ENCODE measurements at places on chromosomes 3 and 15.

DNA sequence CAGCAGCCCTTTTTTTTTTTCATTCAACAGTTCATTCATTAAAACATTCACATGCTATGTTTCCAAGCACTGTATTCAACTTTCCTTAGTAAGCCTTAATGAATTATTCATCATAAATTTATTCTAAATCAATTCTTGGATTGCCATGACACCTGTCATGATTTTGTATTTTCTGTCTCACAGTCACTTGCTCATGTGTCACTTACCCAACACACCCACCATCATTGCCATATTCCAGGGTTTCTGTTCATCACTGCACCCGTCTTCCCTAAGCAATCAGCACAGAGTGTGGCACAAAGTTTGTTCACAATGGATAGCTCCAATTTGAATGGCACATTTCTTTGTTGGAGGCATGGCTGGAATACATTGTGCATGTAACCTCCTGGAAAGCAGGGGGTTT lies 27.2 kb downstream of the CPNE4 start:
- no peak for DNase-seq

DNA sequence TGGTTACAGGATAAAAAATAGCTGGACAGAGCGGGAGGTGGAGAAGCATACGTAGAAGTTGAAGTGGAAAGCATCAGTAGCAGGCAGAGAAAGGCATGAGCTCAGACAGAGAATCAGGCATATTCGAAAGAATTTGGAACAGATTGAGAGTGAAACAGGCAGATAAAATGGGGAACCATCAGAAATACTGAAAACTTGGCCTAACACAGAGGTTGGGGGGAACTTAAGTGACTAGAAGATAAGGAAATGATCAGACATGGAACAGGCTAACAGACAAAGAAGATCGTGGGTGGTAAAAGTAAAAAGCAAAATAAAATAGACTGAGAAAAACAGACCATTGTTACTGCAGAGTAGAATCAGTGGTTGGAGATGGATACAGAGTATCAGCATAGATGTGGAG lies 32.9 kb downstream of the GTF2E1 start:
- no peak for DNase-seq

- DNase-seq: no peak
Observed at GRCh38 chr15:84813435-84813834, 3.7 kb upstream of the ALPK3 start.

DNA sequence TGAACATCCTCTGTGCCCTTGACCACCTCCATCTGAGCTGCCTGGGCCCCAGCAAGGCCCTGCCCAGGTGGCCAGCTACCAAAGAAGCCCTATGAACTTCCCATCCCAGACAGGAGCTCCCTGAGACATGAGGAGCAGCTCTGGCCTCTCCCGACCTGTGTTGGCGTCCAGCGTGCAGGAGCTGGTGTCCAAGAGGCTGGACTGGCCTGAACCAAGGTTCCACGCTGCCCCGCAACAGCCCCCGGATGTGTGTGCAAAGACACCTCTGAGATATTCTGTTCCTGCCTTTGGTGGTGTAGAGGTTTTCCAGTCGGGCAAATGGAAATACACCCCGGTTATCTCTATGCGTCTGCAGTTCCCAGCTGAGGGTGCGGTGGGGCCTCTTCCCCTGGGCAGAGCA lies 42.1 kb downstream of the WNT7A start:
- no peak for DNase-seq

DNA sequence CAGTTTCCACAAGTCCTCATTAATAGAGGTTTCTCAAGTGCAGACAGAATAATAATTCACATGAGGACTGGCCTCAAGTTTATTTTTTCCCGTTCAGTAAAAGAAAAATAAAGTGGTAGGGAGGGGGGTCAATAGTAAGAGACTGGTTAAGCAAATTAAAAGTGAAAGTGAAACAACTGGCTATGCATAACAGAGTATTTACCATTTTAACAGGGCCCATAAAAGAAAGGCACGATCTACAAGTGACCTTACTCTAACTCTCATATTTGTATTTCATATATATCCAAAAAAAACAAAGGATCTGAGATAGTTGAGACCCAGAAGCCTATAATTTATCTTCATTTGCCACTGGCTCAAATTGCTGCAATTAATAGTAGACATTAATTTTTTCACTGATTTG lies 686.3 kb downstream of the NTRK3 start:
- no peak for DNase-seq

DNA sequence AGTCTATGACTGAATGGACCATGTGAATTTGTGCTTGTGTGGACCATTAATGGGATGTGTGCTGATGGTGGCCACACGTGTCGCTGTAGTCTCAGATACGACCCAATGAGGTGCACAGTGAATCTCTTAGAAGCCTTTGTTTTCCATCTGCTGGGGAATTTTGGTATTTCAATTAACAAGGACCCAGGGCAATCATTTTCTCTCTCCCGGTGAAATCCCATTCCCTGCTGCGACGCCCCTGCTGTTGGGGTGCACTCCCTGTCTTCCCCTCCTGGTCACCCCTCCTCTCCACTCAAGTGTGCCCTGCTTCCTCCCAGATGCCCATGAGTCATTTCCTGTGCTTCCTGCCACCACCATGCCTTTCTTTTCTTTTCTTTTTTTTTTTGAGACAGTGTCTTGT lies 32.7 kb downstream of the EBLN2 start:
- DNase-seq: no peak

- DNase-seq: no peak
Observed at GRCh38 chr3:10457560-10457959, 47.8 kb downstream of the ATP2B2 start.

DNA sequence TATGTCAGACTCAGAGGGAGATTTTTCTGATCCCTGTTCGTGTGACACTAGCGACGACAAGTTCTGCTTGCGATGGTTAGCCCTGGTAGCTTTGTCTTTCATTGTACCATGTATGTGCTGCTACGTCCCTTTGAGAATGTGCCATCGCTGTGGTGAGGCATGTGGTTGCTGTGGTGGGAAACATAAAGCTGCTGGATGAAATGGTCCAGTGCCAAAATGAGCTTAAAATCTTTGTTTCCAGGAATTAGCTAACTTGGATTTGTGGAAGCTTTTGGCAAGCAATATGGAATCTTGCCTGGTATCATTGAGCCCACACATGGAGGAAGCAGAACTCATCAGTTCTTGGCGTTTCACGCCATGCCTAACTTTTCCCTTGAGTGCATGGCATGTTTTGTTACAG lies 98.8 kb downstream of the SPRED1 start:
- peak; percentile 58 for DNase-seq

DNA sequence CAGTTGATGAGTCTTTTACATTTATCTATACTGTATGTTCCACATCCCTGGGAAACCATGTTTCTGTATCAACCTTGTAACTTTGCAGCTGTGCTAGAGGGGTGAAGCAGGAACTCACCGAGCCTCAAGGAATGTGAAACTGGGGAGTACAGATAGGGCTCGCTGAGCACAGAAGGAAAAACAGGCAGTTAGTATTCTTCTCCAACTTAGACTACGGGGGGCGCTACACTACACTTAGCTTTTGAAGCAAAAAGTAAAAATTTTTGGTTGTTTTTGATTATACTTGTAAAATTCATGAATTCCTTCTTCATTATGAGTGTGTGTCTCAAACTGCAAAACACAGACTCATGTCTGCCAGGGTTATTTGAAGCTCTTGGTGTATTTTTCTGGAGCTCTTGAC lies 132.7 kb upstream of the RGMA start:
- DNase-seq: no peak

- no peak for DNase-seq
Observed at GRCh38 chr3:106710596-106710995, 666.6 kb upstream of the CCDC54 start.
